ENCODE measurements at places on chromosomes 6 and 20.

GRCh38 chr6:96017070-96017359 lies 1.2 kb downstream of the FUT9 start:
- no peak for DNase-seq

DNA sequence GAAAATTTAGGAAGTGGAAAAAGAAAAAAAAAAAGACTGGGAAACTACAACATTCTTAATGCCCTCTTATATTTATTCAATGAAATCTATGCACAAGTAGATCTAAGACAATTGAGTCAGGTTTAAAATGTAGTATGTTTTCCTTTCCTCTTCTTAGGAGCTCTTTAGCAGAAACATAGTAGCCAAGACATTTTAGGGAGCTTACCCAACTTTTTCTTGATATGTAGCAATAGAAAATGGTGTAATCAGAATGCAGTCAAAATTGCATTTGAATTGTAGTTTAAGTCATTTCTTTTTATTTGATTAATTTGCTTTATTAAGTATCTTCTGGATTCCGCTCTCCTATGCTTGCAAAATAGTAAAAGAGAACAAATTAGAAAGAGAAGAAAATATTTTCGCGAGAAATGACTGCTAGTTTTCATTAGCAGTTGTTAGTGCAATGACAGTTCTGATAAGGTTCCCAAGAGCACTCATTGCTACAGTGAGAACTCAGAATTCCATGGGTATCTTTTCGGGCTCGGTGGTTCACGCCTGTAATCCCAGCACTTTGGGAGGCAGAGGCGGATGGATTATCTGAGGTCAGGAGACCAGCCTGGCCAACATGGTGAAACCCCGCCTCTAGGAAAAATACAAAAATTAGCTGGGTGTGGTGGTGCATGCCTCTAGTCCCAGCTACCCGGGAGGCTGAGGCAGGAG lies 52.2 kb downstream of the JARID2 start:
- no peak for DNase-seq

DNA sequence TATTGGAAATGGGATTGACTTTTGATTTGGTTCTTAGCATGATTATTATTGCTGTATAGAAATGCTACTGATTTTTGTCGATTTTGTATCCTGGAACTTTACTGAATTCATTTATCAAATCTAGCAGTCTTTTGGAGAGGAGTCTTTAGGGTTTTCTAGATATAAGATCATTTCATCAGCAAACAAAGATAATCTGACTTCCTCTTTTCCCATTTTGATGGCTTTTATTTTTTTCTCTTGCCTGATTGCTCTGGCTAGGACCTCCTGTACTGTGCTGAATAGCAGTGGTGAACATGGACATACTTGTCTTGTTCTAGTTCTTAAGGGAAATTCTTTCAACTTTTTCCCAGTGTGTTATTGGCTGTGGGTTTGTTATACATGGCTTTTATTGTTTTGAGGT lies 64.6 kb downstream of the ZC2HC1B start:
- DNase-seq: no peak

- no peak for DNase-seq
Measured at GRCh38 chr6:40917603-40918002, 121.4 kb downstream of the UNC5CL start.

DNA sequence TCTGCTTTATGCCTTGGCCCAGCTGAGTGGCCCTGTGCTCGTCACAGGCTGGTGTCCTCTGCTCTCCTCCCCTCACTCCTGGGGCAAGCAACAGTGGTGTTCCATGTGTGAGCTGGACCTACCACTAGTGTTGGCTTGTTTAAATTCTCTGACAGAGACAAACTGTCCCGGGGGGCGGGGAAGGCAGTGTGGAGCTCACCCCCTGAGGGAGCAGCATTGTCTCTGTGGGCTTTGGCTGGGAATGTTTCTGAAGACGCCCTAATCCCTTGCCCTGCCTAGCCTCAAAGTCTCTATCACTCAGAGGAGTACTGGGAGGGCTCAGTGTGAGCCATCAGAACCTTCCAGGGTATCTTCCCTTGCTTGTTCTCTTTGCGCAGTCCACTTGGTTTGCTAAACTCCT lies 5.2 kb upstream of the VEGFA start:
- DNase-seq: no peak

DNA sequence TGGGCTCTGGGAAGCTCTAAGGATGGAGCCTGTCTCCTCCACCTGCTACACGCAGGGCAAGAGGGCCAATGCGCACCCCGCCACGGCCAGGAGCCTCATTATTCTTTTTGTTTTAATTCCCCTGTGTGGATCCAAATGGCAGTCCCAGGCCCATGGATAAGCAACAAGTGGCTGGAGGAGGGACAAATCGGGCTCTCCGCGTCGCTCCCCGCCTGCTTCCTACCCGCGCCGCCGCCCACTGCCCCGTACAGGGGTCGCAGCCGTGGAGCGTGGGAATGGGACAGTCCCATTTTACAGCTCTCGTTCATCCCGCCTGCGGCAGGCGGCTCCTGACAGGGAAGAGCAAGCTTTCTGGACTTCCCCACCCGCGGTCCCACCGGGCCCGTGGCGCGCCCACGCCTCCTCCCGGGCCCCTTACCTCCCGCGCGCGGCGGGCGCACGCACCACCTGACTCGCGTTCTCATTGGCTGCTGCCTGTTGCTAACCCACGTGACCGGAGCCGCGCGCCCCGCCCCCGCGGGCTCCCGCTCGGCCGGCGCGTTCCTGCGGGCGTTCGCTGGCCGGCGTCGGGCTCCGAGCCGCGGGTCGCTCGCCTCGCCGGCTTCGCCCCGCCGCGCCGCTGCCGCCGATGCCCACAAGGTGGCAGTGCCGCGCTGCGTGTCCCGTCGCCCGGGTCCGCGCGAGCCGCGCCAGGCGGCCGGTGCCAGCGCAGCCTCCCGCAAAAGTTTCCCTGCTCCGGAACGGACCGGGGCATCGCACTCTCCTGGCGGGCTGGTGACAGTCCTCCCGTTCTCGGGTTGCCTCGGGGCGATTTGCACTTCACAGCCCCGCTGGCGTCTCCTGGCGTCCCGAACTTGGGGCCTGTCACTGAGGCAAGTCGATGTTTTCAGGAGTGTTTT lies 93.3 kb downstream of the CD83 start:
- DNase-seq: peak; percentile 93

DNA sequence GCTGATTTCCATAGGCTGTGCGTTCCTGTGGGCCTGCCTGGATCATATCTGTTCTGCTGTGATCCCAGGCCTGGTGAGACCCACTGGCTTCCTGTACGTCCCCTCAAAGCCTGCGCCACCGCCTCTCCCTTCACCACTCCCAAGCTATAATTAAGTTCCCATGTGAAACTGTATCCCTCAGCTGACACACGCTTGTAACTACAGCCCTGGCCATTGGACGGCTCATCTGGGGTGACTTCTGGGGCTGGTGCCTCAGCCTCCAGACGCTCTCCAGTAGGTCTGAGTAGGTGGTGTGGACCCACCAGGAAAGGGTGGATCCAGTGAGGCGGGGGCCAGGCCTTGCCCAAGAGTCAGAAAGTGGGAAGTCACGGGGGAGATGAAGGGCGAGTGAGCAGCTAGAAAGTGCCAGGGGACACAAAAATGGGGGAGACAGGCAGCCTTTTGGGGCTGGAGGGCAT lies 21.0 kb downstream of the PPARD start:
- DNase-seq: no peak

- no peak for DNase-seq
Measured at GRCh38 chr20:41526327-41526726, 91.8 kb downstream of the CHD6 start.

DNA sequence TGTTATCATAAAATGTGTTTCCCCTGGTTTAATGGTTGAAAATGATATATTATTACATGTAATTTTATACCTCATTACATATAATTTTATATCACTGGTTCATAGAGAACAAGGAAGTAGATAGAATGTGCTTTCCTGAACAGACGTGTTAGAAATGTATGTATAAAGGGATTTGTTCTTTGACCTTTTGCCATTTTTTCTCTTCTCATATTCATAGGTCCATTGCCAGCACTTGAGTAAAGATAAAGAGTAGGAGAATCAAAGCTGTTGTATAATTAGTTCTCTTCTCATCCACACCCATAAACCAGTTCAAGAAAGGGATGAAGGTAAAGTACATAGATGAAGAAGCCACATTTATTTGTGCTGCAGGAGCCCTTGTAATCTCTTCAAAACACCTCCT lies 46.7 kb downstream of the RNF217 start:
- no peak for DNase-seq

- no peak for DNase-seq
Measured at GRCh38 chr6:89100114-89100513, 17.8 kb downstream of the SRSF12 start.

DNA sequence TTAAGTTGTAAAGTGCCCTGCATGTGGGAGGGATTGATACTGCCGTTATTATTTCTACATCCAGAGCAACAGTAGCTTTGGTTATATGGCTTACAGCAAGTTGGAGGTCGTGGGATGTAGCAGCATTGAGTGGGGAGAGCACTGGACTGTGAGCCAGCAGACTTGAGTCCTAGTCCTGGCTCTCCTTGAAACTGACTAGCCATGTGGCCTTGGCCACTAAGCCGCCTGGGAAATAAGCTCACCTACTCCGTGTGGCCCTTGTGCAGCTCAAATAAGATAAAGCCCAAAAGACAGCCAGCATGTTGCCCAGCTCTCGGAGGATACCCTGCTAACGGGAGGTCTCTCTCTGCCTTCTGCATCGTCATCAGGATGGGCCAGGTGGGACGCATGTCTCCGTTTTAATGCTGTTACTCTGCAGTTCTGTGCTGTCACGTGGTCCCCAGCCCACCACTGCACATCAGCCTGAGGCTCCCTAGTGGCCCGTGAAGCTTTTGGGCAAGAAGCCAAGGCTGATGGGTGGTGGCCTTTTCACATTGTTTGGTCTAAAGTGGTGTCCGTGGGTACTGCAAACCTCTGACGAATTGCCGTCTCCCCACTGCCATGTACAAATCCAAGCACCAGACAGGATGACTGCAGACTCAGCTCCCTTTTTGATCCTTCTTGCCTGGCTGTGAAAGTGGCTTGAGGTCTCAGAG lies 7.9 kb downstream of the EPB41L1 start:
- no peak for DNase-seq

DNA sequence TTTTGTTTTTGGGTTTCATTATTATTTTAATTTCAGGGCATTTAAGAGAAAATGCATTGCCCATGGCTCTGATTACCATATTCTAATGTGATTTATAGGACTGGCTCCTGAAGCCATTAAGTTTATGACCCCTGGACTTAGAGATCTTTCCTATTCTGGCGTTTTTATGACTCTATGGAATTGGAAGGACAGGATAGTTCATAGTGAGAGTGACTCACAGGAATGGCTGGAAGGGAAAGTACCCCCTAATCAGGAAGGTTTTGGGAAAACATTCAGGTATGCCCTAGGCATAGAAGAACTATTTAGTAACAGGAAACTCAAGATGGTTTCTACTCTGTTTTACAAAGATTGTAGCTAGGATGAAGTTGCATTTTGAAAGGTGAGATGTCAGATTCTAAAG lies 108.6 kb upstream of the SLC2A12 start:
- DNase-seq: no peak

DNA sequence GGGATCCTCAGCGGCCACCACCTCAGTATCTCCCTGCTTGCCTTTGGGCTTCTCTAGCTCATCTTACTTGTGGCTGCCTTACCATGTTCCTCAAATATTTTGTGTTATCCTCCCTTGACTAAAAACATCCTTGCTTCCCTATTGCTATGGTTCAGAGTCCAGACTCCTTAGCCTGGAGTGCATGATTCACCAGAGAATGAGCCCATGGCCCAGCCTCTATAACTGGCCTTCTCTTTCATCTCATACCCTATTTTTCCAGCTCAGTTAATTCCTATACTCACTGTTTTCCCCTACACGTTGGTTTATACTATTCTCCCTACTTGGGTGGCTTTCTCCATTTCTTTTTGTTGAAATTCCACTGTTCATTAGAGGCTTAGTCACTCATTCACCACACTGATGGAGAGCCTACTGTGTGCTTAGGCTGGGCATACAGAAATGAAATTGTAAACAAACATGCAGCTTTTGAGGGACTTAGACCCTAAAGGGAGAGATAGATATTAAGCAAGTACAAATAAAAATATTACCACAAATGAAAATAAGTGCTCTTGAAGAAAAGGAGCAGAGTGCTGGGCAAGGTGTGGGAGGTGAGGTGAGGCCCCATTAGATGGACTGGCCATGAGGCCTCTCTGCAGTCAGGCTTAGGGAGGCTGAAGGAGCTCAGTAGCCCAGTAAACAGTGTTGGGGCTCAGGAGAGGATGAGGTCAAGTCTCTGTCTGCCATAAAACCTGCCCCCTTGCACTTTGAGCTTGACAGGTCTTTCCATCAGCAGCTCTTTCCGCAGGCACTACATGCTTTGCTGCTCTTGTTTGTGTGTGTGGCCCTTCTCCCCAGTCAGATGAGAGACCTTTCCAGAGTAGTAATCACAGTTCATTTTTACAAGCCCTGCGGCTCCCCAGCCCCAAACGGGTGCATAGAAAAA lies 109.3 kb downstream of the TCP11 start:
- DNase-seq: no peak

DNA sequence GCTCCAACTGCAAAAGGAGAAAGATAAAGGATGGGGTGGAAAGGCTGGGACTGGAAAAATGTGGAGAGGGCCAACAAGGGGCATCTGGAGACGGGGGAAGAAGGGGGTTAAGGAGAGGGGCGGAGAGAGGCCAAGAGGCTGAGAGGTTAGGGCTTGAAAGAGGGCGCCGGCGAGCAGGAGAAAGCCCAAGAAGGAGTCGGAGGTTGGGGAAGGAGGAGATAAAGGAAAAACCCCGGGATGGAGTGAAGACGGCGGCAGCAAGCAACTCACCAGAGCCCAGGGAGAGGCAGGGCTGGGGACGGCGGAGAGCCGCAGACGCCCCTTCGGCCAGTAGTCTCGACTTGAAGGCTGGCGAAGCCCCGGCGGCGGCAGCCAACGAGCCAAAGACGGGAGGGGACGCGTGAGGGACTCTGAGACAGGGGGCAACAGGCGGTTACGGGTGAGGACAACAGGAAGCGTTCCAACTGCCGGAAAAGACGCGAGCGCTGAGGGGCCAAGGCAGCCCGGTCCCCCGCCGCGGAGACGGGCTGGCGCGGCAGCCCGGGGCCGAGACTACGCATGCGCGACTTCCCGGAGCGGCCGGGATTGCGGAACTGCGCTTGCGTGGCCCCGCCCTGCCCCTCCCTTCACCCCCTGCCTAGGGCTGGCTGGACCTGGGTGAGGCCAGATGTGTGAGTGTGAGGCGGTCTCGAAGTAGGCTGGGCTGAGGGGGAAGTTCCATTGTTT lies at the start of gene STK38:
STK38 (minus strand) TSS at position 560 of the 726 bp plus-strand sequence. CDS start 7,277 bp downstream, outside the sequence.
- peak; percentile 94 for DNase-seq

GRCh38 chr20:53208110-53208832 lies 236.1 kb downstream of the TSHZ2 start:
- peak; percentile 34 for DNase-seq

- no peak for DNase-seq
Measured at GRCh38 chr6:43743682-43744381, 26.2 kb upstream of the VEGFA start.

DNA sequence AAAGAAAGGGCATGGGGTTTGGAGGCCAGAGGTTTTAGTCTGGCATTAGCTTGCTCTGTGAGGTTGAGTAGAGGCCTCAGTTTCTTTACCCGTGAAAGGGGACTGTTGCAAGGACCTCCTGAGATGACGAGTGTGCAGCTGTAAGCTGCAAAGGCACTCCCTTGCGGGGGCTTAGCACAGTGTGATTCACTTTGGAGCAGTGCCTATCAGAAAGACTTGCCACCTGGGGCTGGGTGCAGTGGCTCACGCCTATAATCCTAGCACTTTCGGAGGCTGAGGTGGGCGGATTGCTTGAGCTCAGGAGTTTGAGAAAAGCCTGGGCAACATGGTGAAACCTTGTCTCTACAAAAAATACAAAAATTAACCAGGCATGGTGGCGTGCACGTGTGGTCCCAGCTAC lies 7.5 kb upstream of the BAK1 start:
- no peak for DNase-seq
